ENCODE measurements at places on chromosomes 1 and 21.
A peak's percentile ranks its signal among the peaks of the same experiment; 100 is the strongest.

- DNase-seq: peak; percentile 93
Observed at GRCh38 chr21:36235058-36235582, 78.5 kb downstream of the DOP1B start.

DNA sequence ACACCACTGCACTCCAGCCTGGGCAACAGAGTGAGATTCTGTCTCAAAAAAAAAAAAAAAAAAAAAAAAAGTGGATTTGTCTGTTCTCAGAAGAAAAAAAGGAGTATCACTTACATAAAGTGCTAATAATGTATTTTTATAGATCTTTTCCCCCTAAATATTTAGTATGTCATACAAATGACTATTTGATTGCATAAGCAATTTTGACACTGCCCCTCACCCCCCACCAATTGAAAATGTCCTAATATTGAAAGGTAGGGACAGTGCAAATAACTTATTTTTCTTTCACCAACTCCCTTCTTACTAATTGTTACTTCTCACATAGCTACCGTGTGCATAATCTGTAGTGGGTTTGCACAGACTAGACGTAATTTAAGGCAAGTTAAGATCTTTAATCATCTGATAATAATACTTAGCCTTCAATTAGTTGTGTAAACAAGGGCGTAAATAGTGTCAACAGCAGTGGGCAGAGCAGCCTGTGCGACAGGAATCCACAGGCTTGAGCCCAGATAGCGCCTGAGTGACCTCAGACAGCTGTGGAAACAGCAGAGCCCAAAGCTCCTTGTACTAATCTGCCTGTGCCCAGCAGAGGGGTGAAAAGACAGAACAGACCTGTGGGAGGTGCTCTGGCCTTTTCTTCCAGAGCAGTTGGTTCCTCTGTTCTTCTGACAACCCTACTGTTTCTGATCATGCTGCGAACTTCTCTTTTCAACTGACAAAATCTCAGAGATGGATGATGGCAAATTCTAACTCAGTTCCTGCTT lies 4.5 kb upstream of the IER5 start:
- DNase-seq: peak; percentile 73

- no peak for DNase-seq
Observed at GRCh38 chr21:31459457-31459856, 115.4 kb upstream of the TIAM1 start.

- no peak for DNase-seq
Observed at GRCh38 chr21:29074783-29075182, 1.3 kb upstream of the CCT8 start.

DNA sequence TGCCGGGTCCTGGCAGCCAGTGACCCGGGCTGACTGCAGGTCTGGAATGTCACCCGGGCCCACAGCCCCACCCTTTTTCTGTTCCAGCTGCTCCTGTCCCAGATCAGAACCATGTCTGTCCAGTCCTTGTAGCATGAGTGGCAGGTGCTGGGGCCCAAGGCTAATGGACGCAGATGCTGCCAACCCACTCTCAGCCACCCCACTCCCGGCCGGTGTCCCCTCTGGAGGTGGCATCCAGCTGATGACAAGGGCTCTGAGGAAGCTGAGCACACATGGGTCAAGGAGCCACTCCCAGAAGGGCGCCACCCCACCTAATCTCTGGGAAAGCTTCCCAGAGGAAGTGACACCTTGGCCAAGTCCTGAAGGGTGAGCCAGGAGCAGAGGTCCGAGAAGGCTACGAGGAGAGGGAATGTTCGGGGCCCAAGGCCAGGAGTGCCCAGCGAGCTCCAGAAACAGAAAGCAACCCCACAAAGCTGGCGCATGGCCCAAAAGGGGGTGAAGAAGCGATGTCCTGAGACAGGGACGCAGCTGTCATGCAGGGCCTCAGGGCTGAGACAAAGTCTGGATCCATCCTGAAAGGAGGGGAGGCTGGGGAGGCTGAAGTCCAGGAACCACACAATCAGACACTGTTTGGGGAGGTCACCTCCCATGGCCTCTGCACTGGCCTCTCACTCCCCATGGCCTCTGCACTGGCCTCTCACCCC lies 39.5 kb downstream of the ACOT7 start:
- no peak for DNase-seq

DNA sequence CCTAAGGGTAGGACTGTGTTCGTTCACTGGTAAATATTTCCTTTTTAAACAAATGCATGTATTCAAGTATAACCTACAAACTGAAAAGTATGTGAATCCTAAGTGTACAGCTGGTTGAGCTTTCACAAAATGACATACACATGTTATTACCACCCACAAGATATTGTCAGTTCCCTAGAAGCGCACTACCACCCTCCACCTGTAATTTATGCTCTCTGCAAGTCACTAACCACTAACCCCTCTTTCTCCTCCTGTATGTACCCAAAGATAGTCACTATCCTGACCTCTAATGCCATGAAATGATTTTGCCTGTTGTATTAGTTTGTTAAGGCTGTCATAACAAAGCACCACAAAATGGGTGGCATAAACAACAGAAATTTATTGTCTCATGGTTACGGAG lies 82.8 kb upstream of the CHODL start:
- no peak for DNase-seq

GRCh38 chr1:187262731-187263130 lies 434.0 kb downstream of the PLA2G4A start:
- DNase-seq: no peak

GRCh38 chr1:164671966-164672571 lies 113.1 kb downstream of the PBX1 start:
- DNase-seq: no peak

GRCh38 chr1:206685334-206685768 lies 646 bp downstream of the MAPKAPK2 start:
- no peak for DNase-seq

DNA sequence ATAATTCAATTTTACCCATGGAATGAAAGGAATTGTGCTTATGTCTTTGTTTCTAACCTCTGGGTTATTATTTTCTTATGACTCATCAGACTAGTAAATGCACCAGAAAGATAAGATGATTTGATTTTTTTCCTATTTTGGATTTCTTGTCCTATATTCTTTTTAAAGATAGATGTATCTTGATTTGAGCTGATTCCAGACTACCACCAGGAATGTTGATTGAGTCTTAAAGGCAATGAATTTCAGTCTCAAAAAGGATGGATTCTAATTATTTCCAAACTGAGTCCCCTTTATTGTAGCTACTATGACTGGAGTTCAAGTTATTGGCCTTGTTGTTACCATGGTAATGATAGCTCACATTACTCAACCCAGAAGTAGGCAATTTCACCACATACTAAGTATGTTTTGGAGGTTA lies 95.8 kb upstream of the RGS4 start:
- peak; percentile 88 for DNase-seq

- DNase-seq: peak; percentile 75
Observed at GRCh38 chr1:203954788-203955552, 93.6 kb downstream of the SNRPE start.

GRCh38 chr1:74731399-74732052 lies 1.3 kb downstream of the CRYZ start:
- DNase-seq: peak; percentile 26

- peak; percentile 26 for DNase-seq
Observed at GRCh38 chr1:114779722-114780121, 763 bp downstream of the SIKE1 start.

DNA sequence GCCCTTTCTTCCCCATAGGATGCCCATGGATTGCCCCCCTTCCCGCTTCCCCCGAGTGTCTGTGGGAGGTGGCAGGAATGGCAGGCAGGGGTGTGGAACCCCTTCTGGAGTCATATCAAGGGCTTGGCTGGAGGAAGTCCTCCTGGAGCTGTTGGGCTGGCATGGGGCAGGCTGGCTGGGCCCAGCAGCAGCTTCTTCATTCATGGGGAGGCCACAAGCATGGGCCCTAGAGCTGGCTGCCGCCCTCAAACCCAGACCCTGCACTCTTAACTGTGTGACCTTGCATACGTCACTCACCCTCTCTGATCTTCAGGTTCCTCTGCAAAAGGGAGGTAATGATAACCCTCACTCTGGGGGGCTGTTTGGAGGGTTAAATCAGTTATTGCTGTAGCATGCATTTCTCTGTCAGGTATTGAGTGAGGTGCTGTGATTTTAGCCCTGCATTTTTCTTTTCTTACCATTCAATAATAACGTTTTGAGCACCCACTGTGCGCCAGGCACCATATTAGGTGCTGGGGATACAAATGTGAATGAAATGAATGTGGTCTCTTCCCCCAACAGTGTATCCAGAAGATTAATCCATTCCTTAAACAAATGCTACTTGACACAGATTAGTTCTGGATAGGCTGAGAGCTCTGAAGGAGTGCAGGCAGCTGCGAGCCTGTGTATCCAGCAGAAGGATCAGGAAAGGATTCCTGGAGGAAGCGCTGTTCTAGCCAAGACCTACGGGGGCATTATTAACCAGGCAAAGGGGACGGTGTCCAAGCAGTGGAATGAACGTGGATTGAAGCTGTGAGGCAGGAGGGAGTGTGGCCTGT lies 9.3 kb downstream of the PCSK9 start:
- no peak for DNase-seq

DNA sequence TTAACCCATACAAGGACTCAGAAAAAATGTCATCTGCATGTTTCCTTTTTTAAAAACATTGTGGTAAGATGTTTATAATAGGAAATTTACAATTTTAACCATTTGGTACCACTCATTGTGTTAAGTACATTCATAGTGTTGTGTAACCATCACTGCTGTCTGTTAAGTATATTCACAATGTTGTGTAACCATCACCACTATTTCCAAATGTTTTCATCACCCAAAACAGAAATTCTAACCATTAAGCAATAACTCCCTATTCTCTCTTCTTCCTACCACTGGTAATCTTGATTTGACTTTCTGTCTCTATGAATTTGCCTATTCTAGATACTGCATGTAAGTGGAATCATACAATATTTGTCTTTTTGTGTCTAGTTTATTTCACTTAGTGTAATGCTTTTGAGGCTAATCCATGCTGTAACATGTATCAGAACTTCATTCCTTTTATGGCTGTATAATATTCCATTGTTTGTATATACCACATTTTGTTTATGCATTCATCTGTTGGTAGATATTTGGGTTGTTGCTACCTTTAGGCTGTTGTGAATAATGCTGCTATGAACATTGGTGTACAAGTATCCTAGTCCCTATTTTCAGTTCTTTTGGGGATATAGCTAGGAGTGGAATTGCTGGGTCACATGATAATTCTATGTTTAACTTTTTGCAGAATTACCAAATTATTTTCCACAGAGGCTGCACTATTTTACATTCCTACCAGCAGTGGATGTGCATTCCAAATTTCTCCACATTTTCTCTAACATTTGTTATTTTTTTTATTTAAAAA lies 14.1 kb downstream of the HIPK1 start:
- peak; percentile 87 for DNase-seq

- DNase-seq: no peak
Observed at GRCh38 chr1:198523182-198523950, 17.1 kb downstream of the ATP6V1G3 start.

DNA sequence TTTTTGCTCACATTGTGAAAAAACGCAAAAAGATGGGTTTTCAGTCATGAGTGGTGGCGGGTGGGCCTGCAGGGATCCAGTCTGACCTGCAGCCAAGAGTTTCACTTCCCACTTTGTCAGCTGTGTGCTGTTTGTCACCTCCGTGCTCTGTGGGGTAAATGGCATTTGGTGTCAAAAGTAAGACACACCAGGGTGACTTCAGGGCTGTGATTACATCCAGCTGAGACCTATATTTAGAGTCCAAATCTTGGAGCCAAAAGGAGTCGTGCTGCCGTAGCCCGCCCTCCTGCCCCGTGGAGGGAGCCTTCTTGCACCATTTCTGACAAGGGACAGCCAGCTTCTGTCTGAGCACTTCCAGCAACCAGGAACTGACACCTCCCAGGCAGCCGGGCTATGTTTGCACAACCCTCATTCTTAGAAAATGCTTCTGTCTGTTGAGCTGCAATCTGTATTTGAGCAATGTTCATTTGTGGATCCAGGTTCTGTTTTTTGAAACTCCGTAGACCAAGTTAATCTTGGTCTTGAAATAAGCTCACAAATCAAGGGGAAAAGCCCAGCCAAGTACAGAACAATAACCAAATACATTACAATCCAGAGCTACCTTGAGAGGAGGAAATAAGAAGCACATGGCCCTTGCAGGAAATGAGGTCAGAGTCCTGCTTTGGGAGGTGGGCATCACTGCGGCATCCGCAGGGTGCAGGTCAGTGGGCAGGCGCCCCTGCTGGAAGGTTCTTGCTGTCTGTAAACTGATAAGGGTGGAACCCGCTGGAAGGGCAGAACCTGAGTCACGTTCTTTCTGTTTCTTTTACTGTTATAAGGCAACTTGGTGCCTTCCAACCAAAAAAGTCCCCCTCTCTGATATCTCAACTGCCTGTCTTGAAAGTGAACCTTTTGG lies 14.4 kb downstream of the ABCG1 start:
- peak; percentile 92 for DNase-seq

DNA sequence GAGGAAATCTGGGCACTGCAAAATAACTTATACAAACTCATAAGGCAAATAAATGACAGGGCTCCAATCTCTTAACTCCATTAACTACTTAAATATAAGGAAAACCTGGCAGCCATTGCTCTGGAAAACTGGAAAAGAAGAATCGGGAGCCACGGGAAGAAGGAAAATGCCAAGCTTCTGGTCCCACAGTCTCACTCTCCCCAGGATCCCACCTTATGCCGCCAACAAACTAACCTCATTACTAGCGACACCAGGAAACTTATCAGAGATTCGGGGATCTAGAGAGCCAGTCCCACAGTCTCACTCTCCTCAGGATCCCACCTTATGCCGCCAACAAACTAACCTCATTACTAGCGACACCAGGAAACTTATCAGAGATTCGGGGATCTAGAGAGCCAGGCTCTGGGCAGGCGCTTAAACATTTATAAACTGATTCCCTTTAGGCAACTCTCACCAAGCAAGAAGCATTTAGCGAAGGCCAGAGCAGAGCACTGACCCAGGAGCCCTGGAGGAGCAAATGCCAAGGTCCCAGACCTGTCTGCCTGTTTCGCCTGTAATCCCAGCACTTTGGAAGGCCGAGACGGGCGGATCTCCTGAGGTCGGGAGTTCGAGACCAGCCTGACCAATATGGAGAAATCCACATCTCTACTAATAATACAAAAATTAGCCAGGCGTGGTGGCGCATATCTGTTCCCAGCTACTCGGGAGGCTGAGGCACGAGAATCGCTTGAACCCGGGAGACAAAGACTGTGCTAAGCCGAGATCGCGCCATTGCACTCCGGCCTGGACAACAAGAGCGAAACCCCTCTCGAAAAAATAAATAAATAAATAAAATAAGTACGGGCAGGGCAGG lies 720 bp downstream of the PSMB2 start:
- no peak for DNase-seq

DNA sequence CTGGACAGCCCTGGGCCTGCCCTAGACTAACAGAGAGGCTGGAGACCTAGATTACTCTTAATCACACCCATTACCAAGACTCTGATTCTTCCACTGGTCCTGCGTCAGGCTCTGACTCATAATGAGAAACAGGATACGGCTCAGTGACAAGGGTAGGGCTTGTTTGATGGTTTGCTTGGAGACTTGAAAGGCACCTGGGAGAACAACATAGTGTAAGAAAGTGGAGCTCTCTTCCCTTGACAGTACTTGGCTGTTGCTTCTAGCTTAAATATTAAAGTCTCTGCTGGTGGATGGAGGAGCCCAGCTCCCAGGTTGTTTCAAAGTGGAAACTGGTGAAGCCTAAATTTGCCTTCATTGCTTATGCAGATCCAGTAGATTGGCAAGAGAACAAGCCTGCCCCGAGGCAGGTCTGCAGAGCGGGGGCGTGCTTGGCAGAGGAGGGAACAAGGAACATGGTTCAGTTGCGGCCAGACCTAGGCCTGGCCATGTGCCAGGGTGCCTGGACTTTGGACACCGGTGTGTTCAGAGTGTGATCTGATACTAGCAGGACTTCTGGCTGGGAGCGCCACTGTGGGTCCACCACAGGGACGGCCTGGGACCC lies 480.6 kb downstream of the CAMTA1 start:
- peak; percentile 52 for DNase-seq

- no peak for DNase-seq
Observed at GRCh38 chr1:160711276-160711601, 383 bp downstream of the CD48 start.

- DNase-seq: no peak
Observed at GRCh38 chr1:95650631-95651030, 416.6 kb downstream of the RWDD3 start.
